ENCODE measurements at places on chromosomes 12 and 14.

DNA sequence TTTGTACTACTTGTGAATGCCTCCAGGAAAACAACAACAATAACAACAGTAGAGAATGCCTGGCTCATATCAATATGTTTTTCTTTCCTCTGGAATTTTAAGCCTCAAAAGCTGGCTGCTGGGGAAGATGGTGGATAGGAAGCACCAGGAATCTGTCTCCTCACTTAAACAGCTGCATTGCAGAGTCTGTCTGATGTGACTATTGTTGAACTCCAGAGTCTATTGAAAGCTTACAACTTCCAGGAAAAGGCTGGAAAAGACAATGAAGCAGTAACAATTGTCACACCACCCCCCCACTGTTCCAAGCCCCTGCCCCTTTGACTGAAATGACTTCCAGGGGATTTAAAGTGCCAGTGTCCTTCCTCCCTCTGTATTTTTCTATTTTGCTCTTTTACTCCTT, 309.7 kb downstream of the BMP4 start:
- no peak for DNase-seq

- no peak for DNase-seq
Observed at GRCh38 chr12:132560614-132561426, 49.6 kb downstream of the LRCOL1 start.

- no peak for DNase-seq
Observed at GRCh38 chr12:120220838-120221575, 20.1 kb upstream of the RPLP0 start.

DNA sequence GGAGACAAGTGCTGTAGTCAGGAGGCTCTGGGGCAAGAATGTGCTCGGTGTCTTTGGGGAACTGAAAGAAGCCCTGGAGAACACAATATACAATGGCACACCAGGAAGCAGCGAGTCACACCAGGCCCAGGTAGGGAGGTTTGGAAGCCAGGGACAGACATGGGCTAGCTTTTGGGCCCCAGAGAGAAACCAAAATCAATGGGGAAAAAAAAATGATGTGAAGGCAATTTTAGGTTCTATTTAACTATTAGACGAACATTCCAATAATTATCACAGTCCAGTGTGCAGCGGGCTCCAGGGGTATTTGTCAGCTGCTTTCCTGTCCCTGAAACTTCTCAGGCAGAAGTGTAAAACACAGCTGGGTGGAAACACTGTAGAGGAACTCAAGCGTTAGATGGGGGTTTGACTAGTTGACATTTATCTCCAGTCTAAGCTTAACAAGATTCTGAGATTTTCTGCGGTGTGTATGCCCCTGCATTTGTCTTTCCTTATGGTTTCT, 21.8 kb upstream of the EGLN3 start:
- DNase-seq: peak; percentile 77

DNA sequence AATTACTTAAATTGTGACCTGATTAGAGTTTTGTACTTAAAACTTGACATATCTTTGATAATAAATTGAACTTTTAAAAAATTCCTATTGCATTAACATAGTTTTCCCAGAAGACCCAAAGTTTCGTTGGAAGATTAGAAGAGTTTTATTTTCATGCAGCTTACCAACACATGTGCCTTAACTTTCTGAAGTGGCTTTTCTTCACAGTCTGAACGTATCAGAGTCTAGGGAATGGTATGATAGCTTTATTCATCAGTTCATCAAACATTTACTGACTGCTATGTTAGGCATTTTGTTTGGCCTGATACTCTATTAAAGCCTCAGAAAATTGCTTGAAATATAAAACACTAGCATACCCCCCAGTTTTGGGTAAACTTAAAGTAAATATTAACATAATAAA, 65.2 kb downstream of the MARK3 start:
- no peak for DNase-seq

DNA sequence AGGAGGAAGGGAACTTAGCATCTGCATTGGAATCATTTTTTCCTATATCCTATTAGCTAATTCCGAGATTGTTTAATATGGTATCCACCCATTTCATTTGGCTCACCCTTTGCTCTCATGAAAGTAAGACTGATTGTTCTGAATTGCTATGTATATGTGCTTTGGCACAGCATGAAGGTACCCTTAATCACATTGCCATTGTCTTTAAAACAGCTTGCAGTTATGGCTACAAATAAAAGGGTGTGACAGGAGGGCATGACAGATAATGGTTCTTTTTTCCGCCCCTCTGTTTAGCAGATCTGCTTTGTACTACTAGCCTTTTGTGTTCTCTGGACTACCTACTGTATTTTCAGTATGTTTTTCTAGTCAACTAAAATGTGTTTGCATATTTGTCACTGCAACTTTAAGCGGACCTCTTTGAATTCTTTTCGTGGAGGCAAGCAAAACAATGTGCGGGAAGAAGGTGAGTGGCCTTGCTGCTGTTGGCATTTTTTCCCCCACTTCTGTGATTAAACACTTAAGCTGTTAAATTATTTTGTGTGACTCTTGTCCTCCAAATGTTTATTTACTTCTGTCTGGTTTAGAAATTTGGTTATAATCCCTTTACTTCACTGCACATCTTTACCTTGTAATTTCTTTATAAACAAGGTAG, 35.8 kb downstream of the FBXO34 start:
- no peak for DNase-seq

DNA sequence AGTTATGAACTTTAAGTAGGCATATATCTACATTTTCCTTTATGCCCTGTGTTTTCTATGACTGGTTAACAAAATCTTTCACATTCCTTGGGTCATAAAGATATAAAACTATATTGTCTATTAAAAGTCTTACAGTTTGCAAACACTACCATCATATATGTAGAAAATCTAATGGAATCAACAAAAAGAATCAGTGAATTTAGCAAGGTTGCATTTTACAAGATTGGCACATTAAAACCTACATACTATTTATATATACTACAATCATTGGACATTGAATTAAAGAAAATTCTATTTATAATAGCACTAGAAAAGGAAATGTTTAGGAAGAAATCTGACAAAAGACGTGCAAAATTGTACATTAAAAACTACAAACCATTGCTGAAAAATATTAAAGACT, 173.3 kb upstream of the ABCD2 start:
- DNase-seq: no peak

DNA sequence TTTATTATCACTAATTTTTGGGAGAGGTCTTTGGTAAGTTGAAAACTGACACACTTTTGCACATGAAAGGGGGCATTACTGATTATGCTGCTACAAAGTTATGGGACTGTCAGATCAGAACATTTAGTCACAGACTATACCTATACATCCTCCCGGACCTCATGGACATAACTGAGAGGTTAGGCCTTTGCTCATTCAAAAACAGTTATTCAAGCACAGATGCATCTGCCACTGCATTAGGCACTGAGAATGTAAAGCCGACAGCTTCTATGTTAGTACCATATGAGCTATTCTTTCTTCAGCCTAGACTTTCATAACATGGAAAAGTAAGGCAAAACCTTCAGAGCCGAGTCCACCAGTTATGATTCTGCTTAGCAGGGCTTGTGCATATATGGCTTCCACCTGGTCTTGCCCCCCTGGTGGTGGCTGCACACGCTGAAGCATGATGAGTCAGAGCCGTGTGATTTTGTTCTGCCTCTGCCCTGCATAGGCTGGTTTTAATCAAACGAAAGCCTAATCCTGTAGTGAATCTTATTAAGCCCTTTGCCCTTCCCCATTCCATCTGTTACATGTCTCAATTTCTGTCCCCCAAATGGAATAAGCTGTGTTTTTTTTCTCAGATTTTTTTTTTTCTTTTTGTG, 21.8 kb upstream of the RNU6-8 start:
- no peak for DNase-seq

- DNase-seq: no peak
Observed at GRCh38 chr12:52010152-52010622, 3.4 kb downstream of the TAMALIN start.

DNA sequence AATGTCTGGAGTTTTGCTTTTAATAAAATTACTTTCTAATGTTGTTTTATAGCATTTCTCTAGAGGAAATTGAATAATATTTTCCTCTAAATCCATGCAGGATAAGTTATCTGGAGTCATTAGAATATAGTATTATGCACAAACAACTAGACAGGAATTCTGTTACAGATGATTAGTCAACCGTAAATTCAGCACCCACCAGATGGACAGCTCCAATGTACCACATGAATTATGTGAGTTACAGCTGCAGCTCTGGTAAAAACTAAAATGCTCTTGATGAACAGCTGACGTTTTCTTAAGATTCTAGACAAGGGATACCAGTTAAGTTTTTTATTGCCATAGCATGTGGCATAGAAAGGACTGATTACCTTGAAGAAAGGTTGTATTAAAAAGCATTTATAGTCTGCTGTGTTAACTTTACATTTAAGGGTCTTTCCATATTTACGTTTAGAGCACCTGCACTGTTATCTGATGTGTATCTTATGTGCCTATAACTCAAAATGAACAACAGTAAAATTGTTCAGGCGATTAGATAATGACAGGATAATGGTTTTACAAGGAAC, 321.4 kb upstream of the LRFN5 start:
- no peak for DNase-seq

DNA sequence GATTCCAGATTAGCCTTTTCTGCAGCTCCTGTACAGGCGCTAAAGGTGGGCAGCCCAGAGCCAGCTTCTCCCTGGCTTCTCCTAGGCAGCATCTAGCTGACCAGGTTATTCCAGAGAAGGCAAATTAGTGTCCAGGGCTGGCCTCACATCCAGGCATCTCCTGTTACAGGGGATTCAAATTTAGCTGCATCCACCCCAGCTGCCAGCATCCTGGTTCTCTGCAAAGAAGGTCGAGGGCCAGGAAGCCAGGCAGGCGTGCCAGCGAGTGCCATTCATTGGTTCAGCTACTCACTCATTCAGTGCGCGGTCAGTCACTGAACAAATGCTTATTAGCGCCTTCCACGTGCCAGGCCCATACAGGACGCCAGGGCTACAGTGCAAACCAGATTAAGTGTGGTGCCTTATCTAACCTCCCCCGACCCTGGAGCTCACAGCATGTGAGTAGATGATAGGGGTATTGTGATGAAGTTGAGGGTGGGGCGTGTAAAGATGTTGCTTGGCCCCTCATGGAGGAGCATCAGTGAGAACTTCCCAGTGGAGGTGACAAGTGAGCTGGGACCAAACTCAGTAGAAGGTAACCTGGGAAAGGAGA, 15.7 kb upstream of the FAM222A start:
- no peak for DNase-seq

GRCh38 chr14:20797164-20797563, 5.5 kb downstream of the RNASE1 start:
- no peak for DNase-seq

DNA sequence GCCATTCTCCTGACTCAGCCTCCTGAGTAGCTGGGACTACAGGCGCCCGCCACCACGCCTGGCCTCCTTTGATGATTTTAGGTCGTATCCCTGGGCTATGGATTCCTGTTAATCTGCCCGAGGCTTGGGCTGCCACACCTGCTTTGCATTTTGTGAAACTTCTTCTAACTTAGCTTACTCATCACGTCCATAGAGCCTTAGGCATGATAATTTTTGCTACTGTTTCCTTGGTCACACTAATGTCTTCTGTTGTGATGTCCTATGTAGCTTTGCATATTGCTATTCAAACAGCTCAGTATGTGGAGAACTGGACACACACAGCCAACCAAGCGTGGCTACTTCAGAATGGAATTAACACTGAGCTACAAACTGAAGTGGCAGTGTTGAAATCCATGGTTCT, 47.5 kb upstream of the DDX11 start:
- DNase-seq: no peak

DNA sequence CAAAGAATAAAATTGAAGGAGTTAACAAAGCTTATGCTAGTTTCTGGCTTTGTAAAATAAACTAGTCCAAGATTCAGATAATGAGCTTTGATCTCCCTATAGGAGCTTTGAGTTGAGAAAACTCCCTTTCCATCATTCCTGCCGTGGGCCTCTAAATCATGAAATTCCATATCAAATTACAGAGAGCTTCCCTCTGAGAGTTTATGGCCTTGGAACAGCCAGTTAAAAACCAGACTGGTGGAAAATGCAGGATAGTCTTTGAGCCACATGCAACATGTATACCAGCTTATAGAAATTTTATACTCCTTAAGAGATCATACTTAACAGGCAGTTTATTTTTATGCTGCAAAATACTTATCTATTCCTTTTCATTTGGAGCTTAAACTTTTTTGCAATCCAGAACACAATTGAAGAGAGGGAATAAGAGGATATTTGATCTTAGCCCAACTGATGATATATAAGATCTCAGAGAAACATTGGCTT, 175.8 kb upstream of the ATP2B1 start:
- DNase-seq: no peak

DNA sequence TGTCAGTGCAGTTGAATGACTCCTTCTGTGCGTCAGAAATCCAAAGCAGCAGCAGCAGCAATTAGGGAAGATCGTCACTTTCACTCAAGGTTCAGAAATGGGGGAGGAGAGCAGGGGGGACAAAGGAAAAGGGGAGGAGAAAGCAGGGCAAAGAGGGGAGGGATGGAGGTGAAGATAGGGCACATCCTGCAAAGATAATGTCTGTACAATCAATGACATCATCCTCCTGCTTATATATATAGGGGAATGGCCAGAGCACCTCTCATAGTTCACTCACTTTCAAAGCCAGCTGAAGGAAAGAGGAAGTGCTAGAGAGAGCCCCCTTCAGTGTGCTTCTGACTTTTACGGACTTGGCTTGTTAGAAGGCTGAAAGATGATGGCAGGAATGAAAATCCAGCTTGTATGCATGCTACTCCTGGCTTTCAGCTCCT, at the start of gene NTS:
TSS of gene NTS (plus strand) at position 265 of the 431 bp plus-strand sequence. CDS start at position 374, 109 bp downstream.
- DNase-seq: no peak

- DNase-seq: no peak
Observed at GRCh38 chr12:123071099-123071800, 79.6 kb downstream of the PITPNM2 start.

GRCh38 chr14:104865631-104866441, 768 bp downstream of the CEP170B start:
- DNase-seq: no peak

GRCh38 chr12:106976668-106977067, 10.3 kb downstream of the MTERF2 start:
- DNase-seq: no peak

DNA sequence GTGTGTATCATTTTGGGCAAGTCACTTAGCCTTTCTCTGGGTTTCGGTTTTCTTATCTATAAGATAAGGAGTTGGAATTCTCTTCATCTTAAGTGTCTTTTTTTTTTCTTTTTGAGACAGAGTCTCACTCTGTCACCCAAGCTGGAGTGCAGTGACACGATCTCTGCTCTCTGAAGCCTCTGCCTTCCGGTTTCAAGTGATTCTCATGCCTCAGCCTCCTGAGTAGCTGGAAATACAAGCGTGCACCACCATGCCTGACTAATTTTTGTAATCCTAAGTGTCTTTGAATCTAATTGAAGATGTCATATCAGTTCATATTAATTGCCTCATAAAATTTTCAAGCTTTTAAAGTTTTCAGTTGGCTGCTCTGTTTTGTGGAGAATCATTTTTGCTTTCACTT, 4.0 kb downstream of the SRGAP1 start:
- no peak for DNase-seq

- no peak for DNase-seq
Observed at GRCh38 chr12:101230547-101230946, 20.5 kb upstream of the SLC5A8 start.

- no peak for DNase-seq
Observed at GRCh38 chr14:54593860-54594259, 26.9 kb downstream of the SAMD4A start.

Measured in esophagus muscularis mucosa (tissue), 4 donors.